Stimulated activated CD4-positive, alpha-beta T cell treated with anti-CD3 and anti-CD28 coated beads, Interleukin-2, amount 100 ng/mL, for 48 hours (primary cell): ENCODE measurements at places on chromosomes 13 and 19.

GRCh38 chr19:42352301-42353259 is 27.1 kb downstream of the MEGF8 start:
- no peak for DNase-seq

DNA sequence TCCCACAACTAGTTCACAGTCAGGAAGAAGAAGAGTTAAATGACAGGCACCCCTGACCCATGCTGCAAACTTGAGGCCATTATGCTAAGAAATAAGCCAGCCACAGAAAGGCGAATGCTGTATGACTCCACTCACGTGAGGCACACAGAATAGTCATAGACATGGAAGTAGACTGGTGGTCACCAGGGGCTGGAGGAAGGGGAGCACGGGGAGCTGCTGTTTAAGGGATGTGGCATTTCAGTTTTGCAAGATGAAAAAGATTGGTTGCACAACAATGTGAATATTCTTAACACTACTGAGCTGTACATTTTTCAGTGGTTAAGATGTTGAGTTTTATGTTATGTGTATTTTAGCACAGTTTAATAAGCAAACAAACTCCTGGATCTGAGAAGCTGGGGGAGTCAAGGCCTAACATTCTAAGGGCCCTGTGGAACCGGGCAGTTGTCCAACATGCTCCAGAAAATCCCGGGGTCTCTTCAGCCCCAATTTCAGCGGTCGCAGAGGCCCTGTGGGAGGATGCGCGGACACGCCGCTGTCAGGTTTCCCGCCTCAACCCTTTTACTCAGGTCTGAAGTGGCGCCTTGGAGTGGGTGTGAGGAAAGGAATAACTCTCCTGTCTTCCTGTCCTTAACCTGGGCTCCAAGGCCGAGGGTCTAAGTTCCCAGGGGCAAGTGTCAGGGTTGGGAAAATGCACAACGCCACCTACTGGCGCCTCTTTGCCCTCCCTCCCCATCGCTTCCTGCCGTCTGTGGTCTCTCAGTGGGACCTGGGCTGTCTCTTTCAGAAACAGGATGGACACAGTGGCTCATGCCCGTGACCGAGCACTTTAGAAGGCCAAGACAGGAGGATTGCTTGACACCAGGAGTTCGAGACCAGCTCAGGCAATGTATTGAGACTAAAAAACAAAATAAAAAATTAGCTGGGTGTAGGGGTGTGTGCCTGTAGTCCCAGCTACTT is 4.4 kb upstream of the TMEM272 start:
- DNase-seq = peak; percentile 40

GRCh38 chr13:113950451-113951245 is 23.2 kb downstream of the C13orf46 start:
- no peak for DNase-seq

- no peak for DNase-seq
Observed at GRCh38 chr19:46951171-46951986, 68.3 kb upstream of the NPAS1 start.

DNA sequence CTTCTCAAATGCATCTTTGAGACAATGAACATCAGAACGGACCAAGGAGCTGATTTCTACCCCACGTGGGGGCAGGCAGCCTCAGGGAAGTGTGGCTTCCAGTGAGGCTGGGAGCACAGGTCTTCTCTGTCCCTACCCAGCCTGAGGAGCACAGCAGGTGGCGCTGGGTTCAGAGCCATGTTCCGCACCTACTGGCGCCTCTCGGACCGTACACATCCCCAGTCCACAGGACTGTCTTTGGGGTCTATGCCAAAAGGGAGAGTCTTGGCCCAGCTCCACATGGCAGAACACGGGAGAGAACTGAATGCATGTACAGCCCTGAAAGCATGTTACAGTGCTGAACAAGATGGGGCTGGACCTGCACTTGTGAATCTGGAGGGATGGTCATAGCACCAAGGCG is 22.6 kb downstream of the SUGP1 start:
- no peak for DNase-seq

- DNase-seq = no peak
Observed at GRCh38 chr19:16504271-16504670, 8.1 kb downstream of the C19orf44 start.

GRCh38 chr19:49287141-49287770 is 37.7 kb downstream of the SLC6A16 start:
- no peak for DNase-seq

DNA sequence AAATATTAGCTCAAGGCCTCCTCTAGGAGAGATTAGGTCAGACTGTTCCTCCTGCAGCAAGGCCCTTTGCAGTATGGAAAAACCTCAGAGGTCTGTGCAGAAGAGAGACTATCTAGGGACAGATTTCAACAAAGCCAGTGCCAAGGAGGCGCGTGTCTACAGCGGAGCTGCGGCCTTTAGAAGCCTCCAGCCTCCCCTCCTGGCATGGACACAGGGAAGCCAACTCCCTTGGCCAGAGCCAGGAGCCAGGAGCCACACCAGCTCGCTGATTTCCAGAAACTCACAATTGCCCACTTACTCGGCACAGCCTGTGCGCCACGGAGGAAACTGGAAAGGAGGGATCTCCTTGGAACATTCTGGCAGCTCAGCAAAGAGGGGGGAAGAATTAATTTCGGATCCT is 63.4 kb downstream of the INSR start:
- no peak for DNase-seq

- no peak for DNase-seq
Observed at GRCh38 chr13:108297114-108297513, 27.6 kb downstream of the TNFSF13B start.

GRCh38 chr13:46154136-46154801 is 27.7 kb downstream of the LCP1 start:
- DNase-seq = no peak

DNA sequence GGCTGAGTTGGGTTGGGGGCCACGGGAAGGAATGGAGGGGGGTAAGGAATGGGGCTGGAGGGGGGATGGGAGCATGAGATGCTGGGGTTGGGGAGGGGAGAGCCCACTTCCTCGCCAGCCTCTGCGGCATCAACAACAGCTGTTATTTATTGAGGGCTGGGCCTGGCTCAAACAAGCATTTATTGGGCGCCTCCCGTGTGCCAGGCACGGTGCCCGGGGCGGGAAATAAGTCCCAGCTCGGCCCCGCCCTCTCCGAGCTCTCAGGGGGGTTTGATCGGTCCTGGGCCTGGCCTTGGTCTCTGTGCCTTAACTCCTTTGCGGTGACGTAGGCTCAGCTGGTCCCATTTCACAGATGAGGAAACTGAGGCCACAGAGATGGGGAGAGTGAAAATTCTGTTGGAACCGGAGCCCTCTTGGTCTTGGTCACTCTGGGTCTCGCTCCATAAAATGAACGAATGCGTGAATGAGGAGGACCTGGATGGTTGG is 919 bp upstream of the ADAMTS10 start:
- DNase-seq = no peak

DNA sequence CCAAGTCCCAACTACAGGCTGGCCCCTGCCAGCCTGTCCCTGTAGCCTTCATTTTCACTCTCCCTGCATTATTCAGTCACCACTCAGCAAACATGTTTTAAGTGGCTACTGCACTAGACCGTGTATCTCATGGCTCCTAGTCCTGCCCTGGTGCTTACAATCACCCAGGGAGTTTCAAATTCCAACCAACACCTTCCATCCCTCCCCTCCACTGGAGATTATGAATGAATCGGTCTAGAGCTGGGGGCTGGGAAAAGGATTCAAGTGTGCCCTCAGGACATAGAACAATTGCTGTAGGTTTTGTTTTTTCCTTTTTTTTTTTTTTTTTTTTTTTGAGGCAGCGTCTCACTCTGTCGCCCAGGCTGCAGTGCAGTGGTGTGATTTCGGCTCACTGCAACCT is 15.0 kb upstream of the TNFAIP8L1 start:
- DNase-seq = no peak

GRCh38 chr13:84616864-84617263 is 734.6 kb upstream of the SLITRK1 start:
- no peak for DNase-seq
